ENCODE measurements at places on chromosomes 6 and 20. TPM values are rescaled to one million over a fixed set of nuclear protein-coding genes. Genes with fewer than 3 reads are reported as not detected.

GRCh38 chr6:158653577-158654354 lies 3.9 kb downstream of the SYTL3 start:
- DNase-seq: peak; percentile 96

GRCh38 chr6:22132656-22133055 lies 164.2 kb downstream of the PRL start:
- DNase-seq: no peak

DNA sequence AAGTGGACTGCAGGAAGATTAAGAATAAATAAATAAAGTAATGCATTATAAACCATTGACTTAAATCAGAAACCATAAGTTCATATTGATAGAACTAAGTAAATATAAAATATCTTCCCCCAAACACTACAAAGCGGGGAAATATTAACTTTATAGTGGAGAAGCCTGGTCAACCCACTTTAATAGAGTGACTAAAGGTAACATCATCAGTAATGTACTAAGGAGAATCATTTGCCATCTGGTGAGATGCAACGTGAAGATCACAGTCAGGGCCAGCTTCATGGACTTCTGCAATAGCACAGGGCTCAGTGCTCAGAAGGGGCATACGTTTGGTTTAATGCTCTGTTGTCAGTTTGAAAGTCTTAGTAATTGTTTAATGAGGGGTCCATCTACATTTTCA lies 58.8 kb upstream of the CD83 start:
- DNase-seq: no peak

Gene NNAT
- 0.50 TPM for total RNA-seq

Gene MEI4
- not detected for total RNA-seq

Measured in activated naive CD4-positive, alpha-beta T cell treated with anti-CD3 and anti-CD28 coated beads for 36 hours (primary cell).